ENCODE measurements at places on chromosomes 3 and 15.

DNA sequence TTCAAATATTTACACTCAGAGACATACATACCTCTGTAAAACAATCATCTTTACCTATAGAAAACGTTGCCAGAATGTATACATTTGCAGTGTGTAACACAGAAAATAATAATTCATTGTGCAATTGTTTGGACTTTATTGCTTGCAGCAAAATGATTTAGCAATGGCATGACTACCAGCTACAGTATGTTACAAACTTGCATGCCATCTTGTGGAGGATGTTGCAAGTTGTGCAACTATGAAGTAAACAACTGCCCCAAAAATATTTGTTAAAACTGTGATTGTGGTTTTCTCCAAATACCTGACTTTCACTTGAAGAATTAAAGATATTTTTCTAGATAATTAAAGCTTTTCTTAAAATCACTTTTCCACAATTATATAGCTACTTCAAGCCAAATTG lies 27.1 kb upstream of the C3orf49 start:
- DNase-seq = no peak

GRCh38 chr3:4984511-4984864 lies 5.3 kb downstream of the BHLHE40 start:
- no peak for DNase-seq

DNA sequence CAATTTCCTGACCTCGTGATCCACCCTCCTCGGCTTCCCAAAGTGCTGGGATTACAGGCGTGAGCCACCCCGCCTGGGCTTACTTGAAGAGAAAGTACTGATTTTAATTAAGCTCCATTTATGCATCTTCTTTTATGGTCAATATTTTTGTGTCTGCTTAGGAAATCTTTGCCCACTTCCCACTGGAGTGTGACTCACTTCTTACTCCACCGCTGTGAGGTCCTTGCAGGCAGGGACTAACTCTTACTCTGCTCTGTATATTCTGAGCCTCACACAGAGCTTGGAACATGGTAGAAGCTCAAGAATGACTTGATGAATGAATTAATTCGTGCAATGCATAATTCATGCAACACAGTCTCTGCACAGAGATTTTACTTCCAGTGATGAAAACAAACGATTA lies 2.9 kb upstream of the TM4SF19 start:
- DNase-seq = no peak

DNA sequence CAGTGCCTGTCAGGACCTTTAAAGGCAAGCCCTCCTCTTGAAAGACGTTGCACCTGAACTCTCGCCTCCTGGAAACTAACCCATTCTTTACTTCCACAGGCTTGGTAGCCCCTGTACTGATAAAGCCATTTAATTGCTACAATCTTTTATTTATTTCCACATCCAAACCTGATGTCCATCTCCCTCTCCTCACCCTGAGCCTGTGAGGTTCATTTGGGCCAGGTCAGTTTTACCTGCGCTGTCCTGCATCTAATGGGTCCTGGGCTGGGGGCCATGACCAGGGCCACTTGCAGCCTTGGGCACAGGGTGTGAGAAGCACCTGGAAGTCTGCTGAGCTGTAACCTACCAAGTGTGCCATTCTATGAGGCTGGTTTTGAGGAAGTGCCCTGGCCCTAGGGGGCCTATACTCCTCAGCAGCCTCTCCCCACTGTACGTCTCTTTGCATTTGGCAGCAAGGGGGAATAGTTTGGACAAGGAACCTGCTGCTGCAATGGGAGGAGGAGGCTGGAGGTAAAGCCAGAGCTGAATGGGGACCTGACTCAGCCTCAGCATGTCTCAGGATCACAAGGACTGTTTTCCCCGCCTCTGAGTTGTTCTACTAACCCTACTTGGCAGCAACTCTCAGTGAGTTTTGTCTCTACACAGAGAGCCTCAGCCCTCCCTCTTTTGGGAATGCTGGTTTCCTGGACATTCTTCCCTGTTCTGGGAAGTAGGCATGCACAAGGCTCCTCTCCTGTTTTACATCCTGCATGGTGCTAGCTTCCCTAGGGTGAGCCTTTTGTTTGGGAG lies 53.8 kb downstream of the WDR76 start:
- no peak for DNase-seq

- no peak for DNase-seq
These were observed 1.2 kb upstream of the HYAL1 start for GRCh38 chr3:50304601-50305000.

- no peak for DNase-seq
These were observed 311.6 kb downstream of the CLSTN2 start for GRCh38 chr3:140246578-140246977.

- DNase-seq = no peak
These were observed 28.1 kb downstream of the CMTM7 start for GRCh38 chr3:32419742-32420125.

DNA sequence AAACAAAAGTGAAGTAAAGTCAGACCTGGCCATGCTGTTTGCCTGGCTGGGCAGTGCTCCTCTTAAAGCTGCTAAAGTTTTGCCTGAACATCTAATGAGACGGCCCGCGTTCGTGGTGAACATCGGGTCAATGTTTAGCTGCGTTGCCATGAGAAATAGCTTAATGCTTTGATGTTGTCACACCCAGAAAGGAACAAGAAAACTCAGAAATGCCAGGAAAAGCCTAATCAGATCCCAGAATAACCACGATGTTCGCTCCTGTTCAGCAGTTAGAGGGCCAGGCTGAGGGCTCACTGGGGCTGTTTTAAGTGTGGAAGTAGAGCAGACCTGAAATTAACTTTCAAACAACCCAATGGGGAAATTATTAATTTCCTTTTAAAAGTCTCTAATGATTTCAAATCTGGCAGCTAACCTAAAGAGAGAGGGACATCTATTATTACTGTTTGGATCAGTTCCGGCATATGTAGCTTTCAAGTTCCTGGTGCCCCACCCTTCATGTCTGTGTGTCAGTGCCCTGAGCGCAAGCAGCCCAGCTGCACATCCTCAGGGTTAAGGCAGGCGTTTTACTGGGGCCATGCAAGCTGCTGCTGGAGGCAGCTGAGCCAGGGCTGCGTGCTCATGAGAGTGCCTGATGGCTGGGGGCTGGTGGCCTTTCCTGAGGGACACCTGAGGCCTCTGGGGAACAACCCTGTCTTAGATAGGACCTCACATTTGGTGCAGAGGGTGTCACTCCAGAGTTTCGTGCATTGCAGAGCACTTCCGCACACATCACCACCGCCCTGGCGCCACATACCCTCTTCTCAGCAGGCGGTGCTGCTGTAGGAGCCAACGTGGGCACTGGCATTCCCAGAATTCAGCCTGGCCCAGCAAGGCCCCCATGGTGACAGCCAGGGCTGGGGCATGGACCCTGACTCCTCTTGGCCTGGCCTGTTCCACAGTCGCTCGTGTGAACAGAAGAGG lies 76.6 kb downstream of the LRRK1 start:
- DNase-seq = no peak

DNA sequence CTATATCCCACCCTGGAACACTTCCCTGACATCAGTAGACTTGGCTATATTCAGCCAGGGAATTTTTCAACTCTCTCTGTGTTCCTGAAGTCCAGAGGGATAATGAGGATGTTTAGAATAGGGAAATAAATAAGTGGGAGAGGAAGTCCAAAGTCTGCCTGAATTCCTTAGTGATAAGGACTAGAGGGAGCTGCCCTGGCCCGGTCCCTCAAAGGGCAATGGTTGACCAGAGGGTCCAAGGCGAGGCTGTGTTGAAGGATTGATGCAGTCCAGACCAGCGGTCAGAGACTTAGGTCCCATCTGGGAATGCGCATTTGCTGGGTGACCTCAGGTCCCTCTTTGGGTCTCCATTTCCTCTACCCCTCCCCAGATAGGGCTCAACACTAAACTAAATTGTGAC lies 7.9 kb downstream of the VIPR1 start:
- DNase-seq = no peak

- no peak for DNase-seq
These were observed 73.8 kb downstream of the ABTB1 start for GRCh38 chr3:127746400-127747057.

DNA sequence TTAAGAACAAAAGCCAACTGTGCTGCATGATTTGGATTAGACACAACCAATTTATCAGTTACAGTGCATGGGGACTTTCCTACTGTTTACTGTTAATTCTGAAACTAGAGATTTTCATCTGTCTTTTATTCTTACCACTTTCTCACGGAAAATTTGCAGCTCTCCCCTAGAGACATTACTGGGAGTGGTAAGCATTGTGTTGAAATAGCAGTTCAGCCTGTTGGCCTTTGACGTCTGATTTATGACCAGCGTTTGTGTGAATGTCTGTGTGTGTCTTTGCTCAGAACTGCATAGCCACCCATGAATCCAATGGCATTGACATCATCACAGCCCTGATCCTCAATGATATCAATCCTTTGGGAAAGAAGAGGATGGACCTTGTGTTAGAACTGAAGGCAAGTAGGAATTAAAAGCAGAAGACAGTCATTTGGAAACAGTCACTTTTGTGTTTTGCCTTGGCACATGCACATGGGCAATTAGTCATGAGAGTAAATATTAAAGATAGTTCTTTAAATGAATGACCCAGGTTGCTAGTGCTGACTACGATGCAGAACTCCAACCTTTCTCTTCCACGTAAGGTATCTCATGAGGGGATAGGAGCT lies 202.2 kb upstream of the BHLHE40 start:
- DNase-seq = peak; percentile 18

GRCh38 chr15:58463815-58464650 lies 32.2 kb downstream of the LIPC start:
- DNase-seq = no peak

GRCh38 chr15:73629798-73630429 lies 3.3 kb downstream of the NPTN start:
- DNase-seq = no peak

DNA sequence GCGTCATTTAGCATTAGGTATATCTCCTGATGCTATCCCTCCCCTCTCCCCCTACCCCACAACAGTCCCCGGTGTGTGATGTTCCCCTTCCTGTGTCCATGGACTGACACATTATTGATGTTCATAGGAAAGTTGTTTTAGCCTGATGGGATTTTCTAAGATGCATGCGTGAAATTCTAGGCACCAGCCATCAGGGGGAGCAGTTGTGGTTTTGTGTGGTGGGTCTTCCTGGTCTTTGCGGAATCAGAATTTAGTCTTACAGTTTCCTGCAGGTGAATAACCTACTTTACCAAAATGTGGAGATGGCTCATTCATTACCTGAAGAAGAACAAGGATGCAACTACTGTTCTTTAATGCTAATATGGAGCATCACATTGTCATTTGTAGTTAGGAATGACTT lies 455.0 kb upstream of the THBS1 start:
- peak; percentile 28 for DNase-seq

DNA sequence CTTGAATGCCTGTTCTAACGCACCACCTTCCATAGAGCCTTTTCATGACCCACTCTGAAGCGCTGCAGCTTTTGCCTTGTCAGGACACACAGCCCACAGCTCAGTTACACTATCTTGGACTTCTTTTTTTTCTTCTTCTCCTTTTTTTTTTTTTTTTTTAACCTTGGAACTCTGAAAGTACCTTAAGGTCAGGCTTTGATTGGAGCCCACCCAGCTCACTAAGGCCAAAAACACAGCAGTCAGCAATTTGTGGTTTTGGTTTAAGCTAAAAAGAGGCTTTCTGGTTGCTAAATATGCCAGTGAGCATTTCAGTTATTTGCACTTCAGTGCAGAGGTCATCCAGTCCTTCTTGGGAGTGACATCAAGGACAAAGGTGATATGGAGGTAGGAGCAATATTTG lies 1.7 kb downstream of the SLC25A20 start:
- no peak for DNase-seq

GRCh38 chr15:70502529-70502928 lies 260.8 kb downstream of the UACA start:
- DNase-seq = no peak

DNA sequence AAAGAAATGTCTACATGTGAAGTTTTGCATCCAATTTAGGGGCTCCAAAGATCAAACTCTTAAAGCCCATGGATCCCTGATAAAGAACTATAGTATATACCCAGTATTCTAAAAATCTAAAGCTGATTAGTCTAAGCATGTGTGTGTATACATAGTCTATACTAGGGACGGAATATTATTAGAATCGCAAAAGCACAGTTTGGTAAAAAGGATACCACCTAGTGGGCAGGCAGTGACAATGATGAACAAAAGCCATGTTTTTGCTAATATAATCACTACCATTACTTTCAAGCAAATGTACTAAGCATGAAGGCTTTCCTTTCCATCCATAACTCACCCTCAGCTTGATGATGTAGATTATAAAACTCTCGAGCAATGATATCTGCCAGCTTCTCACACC lies 16.5 kb downstream of the POLQ start:
- no peak for DNase-seq

GRCh38 chr15:72685301-72685924 lies 569 bp downstream of the HIGD2B start:
- DNase-seq = no peak

GRCh38 chr15:64847876-64848716 lies 6.4 kb downstream of the PLEKHO2 start:
- no peak for DNase-seq

DNA sequence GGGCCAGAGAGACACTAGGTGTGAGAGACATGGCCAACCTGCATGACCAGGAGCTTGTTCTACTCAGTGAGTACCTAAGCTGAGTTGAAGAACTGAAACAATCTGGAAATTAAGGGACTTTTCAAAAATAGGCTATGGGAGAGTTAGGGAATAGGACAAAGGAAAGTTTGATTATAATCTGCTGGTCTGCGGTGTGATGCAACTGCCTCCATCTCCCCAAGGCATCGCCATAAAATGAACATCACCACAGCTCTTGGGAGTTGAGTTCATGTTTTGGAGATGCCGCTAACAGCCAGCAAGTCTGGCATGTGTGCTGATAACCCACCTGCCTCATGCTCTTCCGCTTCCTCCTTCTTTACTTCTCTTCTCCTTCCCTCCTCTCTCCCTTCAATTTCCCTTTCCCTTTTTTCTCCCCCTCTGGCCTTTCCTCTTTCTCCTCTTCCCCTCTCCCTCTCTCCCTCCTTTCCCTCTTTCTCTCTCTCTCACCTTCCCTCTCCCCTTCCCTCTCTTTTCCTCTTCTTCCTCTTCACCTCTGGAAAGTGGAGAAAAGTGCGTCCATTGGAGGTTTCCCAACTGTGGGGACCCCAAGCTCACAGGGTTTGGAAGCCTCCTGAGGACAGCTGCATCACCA lies 39.1 kb upstream of the GLCE start:
- DNase-seq = no peak

DNA sequence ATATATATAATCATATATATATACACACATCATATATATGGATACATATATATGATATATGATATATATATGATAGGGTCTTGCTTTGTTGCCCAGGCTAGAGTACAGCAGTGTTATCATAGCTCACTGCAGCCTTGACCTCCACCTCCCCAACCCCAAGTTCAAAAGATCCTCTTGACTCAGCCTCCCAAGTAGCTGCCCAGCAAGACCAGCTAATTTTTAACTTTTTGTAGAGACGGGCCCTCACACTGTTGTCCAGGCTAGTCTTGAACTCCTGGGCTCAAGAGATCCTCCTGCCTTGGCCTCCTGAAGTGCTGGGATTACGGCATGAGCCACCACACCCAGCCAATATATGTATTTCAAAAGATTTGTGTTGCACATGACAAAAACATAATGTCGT lies 83.0 kb downstream of the TBL1XR1 start:
- no peak for DNase-seq

DNA sequence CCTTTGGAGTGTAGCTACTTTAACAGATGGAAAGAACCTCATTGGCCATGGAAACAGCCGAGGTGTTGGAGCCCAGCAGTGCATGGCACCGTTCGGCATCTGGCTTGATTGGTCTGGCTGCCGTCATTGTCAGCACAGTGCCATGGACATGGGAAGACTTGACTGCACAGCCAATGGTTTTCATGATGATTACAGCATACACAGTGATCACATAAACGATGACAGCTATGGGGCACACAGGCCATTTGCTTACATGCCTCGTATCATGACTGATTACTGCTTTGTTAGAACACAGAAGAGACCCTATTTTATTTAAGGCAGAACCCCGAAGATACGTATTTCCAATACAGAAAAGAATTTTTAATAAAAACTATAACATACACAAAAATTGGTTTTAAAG lies 44.1 kb downstream of the PGPEP1L start:
- no peak for DNase-seq
